ENCODE measurements at places on chromosomes 1 and 21.
A peak's percentile ranks its signal among the peaks of the same experiment; 100 is the strongest.

GRCh38 chr1:247491328-247491727 lies 33.4 kb upstream of the OR2B11 start:
- DNase-seq: no peak

- DNase-seq: no peak
These were observed 70.6 kb downstream of the ALG14 start for GRCh38 chr1:95002164-95002539.

DNA sequence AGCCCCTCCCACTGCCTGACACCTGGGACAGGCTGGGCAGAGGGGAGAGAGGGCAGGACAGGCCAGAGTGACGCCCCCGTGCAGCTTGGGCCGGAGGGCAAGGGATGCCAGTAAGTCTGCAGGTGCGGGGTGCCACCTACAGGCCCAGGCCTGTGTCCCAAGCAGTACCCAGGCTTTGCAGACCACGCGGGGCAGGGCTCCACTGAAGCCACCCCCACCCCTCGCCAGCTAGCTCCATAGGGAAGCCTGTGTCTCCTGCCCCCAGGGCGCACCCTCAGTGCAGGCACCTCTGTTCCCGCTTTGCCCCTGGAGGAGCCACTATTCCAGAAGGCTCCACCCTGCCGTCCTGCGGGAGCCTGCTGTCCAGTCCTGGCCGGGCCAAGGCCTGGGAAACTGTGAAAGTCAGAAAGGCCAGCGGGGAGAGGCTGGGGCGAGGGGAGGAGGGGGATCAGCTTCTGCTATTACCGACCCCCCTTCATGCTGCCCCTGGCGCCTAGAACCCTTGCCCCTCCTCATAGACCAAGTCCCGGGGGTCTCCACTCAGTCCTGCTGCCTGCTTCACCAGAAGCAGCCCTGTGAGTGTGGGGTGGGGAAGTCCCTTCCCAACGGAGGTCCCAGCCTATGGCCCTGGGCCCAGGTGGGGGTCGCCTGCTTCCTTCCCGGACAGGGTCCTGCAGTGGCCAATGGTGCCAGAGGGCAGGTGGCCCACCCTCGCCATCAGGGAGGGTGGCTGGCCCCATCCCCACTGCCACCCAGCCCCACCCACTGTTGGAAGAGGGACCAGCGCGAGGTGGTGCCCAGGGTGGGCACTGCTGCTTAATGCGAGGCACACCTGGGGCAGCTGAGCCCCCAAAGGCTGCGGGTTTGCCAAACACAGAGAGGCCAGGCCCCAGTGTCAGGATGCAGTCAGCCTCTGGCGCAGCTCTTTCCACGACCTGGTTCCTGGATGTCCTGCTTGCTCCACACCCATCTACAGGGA lies 54.4 kb downstream of the KCNAB2 start:
- no peak for DNase-seq

- no peak for DNase-seq
These were observed 36.7 kb upstream of the THEM4 start for GRCh38 chr1:151945725-151946722.

GRCh38 chr1:169024800-169025271 lies 81.7 kb upstream of the ATP1B1 start:
- DNase-seq: peak; percentile 26
